ENCODE measurements at places on chromosomes 6 and 20.

DNA sequence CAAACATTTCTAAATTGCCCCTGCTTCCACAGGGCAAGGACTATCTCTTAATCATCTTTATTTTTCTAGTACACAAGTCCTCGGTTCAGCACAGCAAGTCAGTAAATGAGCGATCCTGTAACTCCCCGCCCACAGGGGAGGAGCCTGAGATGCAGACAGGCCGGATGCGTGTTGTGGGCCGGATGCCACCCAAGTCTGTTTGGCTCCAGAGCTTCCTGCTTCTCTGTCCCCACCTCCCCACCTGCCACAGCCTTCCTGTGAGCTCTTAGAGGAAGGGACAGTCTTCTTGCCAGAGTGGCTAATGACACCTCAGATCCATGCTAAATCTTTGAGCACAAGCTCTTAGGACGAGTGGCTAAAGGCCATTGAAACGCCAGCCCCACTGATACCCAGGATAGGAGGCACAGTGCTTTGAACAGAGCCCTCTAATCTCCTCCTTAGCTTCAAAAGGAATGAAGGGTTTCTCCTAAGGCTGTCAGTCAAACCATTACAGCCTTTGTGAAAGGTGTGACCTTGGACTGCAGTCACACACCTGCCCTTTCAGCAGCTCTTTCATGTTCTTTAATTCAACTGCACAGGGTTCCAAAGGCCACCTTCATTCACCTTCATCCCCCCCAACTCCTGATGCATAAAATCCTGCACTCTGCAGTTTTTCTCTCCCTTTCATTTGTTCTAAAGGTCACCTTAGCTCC, 264.3 kb downstream of the TFAP2C start:
- DNase-seq, result no peak

DNA sequence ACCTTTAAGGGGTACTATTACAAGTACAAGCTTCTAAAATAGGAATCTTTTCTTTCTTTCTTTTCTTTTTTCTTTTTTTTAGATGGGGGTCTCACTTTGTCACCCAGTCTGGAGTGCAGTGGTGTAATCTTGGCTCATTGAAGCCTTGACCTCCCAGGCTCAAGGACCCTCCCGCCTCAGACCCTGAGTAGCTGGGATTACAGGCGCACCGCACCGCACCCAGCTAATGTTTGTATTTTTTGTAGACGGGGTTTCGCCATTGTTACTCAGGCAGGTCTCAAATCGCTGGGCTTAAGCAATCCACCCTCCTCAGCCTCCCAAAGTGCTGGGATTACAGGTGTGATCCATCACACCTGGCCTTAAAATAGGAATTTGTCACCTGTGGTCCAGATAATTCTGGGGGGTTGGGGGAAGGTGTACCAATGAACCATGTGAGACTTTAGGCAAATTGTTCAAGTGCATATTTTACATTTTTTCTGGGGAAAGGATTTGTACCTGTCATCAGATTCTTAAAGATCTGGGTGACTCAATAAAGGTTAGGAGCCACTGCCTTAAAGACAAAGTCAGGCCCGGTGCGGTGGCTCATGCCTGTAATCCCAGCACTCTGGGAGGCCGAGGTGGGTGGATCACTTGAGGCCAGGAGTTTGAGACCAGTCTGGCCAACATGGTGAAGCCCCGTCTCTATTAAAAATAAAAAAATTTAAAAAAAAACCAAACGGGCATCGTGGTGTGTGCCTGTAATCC, 19.7 kb upstream of the SYNJ2 start:
- DNase-seq, result no peak

DNA sequence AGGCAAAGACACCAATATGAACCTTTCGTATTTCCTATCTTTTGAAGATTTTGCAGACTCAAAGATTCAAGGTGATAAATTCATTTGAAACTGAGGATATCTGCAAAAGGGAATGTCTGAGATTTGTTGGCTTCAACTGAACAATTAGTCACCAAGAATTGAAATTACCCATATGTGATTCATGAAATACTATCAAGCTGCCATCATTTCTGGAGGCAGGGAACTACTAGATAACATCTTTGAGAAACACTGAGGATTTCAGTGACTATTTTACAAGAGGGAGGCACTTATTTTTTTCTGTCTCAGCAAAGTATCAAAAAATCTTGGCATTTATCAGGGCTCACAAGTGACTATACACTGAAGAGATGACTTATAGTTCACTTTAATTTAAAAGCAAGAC, 39.8 kb upstream of the MMS22L start:
- no peak for DNase-seq

DNA sequence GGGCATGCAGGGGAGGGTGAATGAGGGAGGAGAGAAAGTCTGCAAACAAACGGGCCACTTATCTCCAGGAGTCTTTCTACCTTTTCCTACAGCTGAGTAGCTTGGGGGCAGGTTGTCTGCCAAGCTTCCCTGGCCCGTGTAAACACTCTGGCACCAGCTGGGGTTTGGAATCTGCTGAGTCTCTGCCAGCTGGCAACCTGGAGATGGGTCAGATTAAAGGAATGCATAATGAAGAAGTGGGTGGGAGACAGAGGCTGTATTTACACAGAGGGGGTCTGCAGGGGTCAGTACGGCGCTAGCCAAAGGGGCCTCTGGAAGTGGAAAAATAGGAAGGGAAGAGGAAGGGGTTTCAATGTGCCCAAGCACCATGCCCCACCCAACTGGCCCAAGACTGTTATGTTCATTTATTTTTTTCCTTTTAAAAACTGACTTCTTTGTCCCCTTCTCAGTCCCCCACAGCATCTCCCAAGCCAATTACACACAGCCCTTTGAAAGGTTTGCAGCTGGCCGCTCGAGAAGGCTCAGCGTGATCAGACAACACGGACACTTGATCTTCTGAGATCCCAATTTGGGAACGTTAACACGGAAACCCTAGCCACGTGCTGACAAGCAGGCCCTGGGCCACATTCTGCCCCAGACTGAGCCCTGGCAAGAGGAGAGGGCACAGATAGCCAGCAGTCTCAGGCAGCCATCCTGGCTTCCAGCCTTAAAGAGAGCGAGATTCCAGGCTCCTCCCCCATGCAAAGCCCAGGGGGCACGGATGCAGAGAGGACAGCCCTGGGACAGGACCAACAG, 25.2 kb downstream of the TRAM2 start:
- peak; percentile 96 for DNase-seq

DNA sequence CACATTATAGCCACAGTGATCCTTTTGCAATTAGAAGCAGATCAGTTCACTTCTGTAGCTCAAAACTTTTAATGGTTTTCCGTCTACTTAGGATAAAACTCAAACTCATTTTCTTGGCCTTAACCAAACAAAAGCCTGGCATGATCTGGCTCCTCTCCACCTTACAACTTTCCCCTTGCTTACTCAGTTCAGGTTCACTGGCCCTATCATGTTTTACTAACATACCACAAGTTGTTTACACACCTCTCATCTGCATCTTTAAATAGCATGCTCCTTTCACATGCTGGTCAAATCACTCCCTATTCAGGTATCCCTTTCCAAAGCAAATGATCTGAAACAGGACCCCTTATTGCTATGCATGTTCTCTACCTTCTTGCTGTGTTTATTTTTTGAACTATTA, 191.4 kb upstream of the FAM83B start:
- DNase-seq, result no peak

GRCh38 chr6:70954176-70954575, 2.7 kb downstream of the B3GAT2 start:
- DNase-seq, result no peak

- no peak for DNase-seq
These were observed 886 bp upstream of the NFATC2 start for GRCh38 chr20:51543422-51543788.
